ENCODE measurements at places on chromosomes 11 and 22. TPM values are rescaled to one million over a fixed set of nuclear protein-coding genes. Genes with fewer than 3 reads are reported as not detected.

The BLID gene
- total RNA-seq = 0.63 TPM

The C11orf91 gene
- not detected for total RNA-seq

The SMIM35 gene
- 0.08 TPM for total RNA-seq

The ACR gene
- total RNA-seq = 0.83 TPM

The A4GALT gene
- 1.0 TPM for total RNA-seq

The APOBEC3G gene
- 1.3 TPM for total RNA-seq

GRCh38 chr11:1765871-1766718 is 2.4 kb upstream of the CTSD start:
- DNase-seq = no peak

DNA sequence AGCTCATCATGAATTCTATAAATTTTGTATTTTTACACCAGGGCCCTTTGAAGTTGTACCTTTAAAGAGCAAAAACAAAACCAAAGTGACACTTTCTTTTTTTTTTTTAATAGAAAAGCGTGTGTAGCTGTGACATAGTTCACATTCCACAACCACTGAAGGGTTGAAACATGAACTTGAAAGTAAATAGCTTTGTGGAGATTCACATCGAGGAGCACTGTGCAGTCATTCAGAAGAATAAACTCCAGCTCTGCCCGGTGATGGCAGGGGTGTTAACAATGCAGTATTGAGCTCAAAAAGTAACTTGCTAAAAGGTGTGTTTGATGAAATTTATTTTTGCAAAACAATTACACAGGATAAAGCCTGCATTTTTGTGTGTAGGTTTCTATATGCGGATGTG is 1166.2 kb downstream of the TBC1D22A start:
- DNase-seq = no peak

DNA sequence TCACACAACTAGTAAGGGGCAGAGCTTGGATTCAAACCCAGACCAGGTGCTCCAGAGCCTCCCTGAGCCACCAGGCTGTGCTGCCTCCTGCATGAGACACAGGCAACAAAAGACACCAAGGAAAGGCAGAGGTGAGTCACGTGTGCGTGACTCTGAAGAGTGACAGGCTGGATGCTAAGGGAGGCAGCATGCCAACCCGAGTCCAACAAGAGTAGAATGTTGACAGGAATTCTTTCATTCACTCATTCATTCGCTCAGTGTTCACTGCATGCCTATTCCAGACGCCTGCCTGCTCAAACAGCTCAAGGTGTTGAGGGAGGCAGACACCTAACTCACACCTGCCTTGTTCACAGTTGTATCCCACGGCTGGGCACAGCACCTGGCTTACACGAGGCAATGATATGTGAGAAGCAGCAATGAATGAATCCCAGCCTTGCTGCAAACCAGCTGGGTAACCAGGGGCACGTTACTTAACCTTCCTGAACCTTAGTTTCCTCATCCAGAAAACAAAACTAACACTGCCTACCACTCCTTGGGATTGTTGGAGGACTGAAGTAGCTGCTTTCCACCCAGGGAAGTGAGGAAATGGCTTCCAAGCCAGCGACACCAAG is 73.8 kb upstream of the ARFGAP3 start:
- DNase-seq = no peak

- no peak for DNase-seq
These were observed 15.2 kb upstream of the SLC6A5 start for GRCh38 chr11:20584093-20584774.

DNA sequence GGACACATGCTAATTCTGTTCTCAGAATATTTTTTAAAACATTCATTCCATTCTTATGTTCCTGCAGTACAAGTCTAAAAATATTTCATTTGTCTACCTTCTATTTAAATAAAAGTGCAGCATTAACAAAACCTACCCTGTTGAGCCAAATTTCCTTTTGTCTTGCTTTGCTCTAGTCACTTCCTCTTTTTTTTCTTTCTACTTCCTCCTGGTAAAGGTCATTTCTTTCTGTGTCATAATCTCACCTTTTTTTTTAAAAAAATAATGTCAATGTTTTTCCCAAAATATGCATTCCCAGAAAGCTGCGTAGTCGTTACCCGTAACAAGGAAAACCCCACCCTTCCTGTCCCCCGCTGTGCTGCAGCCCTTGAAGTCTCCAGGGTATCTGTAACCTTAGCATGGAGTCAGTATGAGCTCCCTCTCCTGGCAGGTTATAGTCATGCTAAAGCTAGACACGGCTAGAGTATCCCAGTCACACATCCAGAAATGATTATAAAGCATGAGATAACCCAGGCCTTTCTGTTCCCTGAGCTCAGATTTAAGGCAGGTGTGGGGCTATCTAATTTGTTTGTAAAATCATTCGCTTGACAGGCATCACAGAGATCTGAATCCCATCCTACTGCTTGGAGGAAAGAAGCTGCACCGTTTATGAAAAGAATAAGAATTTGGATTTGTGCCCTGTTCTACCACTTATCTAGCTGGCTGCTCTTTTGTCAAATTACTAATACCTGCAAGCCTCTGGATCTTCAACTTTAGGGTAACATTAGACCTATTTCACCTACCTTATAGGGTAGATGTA is 51.1 kb upstream of the EED start:
- peak; percentile 70 for DNase-seq

DNA sequence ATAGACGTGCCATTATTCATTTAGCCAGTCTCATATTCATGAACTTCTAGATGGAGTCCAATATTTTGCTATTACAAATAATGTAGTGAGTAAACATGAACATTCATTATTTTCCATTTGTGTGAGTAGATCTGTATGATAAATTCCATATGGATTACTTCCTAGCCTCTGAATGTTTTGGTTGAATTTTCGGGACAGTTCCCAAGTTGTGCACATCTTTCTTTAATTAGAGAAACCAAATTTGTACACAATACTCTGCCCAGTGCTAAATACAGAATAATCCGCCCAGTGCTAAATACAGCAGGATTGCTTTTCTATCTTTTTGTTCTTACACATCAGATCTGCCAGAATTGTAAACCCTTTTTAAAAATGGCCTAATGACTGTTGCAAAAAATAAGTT is 17.1 kb upstream of the APLP2 start:
- DNase-seq = no peak

- no peak for DNase-seq
These were observed 334.5 kb downstream of the TTC28 start for GRCh38 chr22:28344918-28345703.

DNA sequence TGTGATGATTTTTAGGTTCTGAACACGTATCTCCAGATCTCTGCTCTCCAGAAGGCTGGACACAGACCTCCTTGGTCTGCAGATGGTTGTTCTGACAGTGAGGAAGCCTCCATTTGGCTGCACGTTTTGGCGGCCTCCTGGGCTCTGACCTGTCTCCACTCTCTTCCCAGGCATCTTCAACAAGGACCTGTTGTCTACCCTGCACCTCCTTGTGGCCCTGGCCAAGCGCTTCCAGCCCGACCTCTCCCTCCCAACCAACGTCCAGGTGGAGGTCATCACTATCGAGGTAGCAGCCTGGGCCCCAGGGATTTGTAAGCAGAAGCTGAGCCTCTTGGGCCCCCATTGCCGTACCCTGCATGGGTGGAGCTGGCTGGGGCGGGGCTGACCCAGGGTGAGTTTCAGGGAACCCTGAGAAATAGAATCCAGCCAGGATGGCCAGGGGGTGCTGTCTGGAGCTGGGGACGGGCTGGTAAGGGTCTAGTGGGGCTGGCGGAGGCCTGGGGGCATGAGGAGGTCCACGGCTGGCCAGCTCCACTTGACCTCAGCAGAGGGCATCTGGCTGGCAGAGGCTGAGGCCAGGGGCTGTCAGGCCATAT is 9.8 kb downstream of the PARVG start:
- DNase-seq = no peak

- DNase-seq = no peak
These were observed 12.0 kb downstream of the KMT2A start for GRCh38 chr11:118448294-118448693.

- no peak for DNase-seq
These were observed 173.1 kb downstream of the NTM start for GRCh38 chr11:131543389-131544025.

DNA sequence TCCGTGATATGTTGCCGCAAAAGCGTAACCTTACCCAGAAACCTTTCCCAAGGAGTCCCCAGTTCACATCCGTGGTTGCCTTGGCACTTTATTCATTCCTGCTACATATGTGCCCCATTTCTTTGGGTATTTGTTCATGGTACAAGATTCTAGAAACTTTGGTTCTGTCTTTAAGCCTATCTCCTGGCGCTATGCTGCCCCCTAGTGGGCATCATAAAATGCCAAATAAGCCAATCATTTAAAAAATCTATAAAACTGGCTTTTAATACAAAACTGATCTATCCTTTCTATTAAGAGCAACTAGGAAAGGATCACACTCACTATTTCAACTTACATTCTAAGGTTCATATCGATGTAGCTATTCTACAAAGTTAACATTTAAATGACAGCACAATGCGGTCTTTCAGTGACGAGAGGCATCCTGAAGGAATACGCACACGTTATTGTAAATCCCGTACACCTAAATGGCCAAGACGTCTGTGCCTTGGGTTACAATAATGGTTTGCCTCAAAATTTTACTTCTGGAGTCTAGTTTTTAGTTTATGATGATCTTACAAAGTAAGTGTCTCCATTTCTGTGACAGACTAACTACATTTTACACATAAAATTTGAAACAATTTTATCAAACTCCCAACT is 16.2 kb downstream of the PIWIL3 start:
- no peak for DNase-seq

GRCh38 chr11:91199866-91200265 is 977.0 kb upstream of the CHORDC1 start:
- DNase-seq = no peak

GRCh38 chr11:62792202-62792575 is 383 bp upstream of the TMEM223 start:
- DNase-seq = no peak

All from left lobe of liver (tissue), 2 donors.